ENCODE measurements at places on chromosomes 7 and 10.

DNA sequence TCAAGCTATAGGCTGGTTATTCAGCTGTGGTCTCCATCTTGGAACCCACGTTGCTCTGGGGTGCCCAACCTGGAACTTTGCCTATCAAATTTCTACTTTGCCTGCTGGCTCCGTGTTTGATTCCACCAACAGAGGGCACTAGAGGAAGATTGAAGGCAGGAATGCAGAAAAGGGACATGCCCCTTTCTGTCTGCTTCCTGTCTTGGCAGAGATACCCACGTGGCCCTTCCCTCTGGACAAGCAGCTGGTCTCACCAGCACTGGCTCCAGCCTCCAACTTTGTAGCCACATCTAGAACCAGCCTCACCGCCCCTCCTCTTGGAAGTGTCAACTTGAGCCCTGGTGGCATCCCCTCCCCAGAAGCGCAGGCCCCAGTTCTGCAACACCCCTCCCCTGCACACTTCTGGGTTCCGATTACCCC is 52.1 kb upstream of the ZNF438 start:
- no peak for DNase-seq

DNA sequence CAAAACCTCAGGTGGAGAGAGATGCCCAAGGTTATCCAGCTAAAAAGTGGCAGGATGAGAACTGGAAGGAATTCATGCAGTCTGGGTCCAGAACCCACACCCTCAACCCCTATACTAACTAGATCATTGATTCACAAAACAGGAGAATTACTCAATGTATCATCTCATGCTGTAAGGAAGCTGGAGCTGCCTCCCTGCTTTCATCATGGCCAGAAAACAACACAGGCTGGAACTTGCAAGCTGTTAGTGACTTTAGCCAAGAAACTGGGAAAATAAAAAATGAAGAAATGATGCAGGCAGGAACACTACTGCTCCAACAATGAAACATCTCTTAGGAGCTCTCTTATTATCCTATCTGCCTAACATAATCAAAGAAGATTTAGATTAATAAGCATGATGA is 619.8 kb upstream of the CELF2 start:
- DNase-seq: no peak

GRCh38 chr10:122448600-122448999 is 5.9 kb upstream of the ARMS2 start:
- no peak for DNase-seq

GRCh38 chr10:7071421-7071820 is 339.4 kb downstream of the SFMBT2 start:
- no peak for DNase-seq

DNA sequence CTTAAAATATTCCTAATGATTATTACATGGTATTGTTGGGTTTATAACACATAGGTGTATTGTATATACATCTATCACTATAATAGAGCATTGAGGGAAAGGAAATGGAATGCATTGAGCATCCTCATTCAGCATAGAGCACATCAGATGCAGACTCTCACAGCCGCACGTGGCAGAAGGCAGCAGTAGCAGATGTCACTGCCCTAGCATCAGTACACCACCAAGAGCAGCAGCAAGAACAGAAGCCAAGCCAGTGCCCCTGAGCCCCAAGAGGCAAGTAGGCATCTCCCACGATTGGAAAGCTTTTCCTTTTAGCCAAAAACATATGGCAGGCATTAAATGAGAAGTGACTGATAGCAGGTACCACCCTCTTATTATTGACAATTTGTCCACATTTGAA is 510.0 kb downstream of the TNS3 start:
- DNase-seq: no peak

DNA sequence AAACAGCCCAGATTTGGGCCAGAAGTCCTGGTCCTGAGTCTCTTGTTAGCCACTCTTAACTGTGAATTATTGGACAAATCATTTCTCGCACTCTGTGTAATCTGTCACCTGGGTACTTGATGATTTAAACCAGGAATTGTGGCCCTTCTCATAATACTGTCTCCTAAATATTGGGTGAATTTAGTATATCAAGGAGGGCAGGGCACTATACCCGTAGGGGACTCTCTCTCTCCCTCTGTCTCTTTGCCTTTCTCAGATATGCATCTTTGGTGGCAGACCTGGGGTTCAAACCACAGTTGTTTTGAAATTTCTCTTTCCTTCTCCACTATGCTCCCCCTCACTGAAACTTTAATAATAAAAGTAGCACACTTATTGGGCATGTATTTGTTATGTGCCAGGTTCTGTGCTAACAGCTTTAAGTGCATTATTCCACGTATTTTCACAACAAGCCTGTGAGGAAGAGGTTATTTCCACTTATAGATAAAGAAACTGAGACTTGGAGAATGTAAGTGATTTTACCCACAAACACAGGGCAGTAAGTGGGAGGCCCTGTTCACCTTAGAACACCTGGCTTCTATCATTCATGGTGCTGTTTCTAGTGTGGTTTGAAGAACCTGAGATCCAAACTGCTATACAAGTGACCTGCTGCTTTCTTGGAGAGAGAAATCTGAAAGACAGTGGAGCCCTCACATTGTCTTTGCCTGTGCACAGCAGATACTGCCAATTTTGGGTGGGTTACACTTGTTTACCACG is 11.8 kb downstream of the FAS start:
- no peak for DNase-seq

DNA sequence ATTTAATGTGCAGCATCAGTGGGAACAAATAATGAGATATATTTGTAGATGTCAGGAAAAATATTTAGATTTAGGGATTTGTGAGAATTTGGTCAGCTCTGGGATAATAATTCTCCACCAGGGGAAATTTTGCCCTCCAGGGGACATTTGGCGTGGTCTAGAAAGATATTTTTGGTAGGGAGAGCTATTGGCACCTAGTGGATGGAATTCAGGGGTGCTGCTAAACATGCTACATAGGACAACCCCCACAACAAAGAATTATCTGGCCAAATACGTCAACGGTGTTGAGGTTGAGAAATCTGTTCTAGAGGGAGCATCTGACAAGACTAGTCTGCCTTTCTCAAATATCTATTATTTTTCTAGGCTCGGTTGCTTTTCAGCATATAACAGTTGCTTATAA is 2.1 kb downstream of the ADK start:
- DNase-seq: no peak

DNA sequence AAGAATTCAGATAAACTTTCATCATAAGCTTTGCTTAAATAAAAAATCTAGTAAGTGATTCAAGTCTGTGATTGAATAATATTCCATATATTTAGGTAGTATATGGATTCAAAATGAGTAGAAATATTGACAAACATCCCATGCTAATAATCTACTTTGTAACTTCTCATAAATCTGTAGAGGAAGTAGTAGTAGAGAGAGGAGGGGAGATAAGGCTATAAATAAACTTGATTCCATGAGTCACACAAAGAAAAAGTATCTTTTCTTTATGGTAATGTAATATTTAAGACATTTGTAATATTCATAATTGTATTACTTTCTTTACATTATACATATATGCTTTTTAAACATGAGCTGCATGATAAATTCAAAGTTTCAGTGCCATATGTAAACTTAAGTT is 25.6 kb upstream of the CD36 start:
- no peak for DNase-seq

DNA sequence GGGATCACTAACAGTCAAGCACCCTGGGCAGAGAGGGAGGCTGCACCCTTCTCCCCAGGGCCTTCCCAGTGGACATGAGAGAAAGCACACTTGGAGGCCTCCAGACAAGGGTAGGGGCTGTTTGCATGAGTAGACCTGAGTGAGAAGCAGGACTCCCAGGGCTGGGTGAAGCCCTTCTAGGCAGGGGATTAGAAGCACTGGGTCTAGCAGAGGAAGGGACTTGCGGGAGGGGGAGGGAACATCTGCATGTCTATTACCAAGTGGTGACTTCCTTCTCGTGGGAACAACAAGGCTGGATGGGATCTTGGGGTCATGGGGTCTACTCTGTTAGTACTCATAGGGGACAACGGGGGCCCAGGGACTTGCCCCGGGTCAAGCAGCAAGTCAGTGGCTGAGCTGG is 67.8 kb downstream of the EMX2 start:
- no peak for DNase-seq

DNA sequence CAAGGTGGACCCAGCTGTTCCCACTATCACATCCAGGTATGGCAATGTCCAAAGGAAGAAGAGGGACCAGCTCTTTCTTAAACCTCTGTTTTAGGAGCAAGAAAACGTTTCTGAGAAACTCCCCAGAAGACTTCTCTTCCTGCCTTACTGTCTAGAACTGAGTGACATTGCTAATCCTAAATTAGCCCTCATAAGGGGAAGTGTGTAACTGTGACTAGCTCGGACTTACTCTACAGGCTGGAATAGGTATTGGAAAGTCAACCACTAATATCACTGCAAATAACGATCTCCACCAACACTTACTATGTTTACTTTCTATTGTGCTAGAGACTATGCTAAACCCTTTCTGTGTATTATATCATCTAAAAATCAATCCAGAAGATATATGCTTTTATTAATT is 49.9 kb upstream of the RELN start:
- DNase-seq: no peak
